ENCODE measurements at places on chromosomes 12 and 14.
A peak's percentile ranks its signal among the peaks of the same experiment; 100 is the strongest.

DNA sequence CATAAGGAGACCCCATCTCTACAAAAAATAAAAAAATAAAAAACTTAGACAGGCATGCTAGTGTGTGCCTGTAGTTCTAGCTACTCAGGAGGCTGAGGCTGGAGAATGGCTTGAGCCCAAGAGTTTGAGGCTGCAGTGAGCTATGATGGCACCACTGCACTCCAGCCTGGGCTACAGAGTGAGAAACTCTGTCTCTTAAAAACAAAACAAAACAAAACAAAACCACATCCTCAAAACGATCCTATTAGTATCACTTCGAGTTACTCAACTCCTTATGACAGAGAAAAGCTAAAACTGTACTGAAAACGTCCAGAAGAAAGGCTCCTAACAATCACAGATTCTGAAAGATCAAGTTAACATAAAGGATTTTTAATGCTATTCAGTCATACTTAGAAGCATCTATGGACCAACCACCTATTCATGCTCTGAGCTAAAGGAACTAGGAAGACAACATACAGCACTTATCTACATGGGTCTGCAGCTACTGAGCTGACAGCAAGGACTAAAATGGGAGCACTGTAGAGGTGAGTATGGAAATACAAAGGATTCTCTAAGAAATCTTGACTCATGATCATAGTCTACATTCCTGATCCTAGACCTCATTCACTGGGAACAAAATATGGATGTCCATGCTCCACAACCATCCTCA lies 75.3 kb upstream of the DUSP6 start:
- DNase-seq, result no peak

GRCh38 chr12:10082117-10082874 lies 16.5 kb downstream of the CLEC1A start:
- no peak for DNase-seq

GRCh38 chr12:98543701-98544100 lies 28.3 kb downstream of the TMPO start:
- no peak for DNase-seq

DNA sequence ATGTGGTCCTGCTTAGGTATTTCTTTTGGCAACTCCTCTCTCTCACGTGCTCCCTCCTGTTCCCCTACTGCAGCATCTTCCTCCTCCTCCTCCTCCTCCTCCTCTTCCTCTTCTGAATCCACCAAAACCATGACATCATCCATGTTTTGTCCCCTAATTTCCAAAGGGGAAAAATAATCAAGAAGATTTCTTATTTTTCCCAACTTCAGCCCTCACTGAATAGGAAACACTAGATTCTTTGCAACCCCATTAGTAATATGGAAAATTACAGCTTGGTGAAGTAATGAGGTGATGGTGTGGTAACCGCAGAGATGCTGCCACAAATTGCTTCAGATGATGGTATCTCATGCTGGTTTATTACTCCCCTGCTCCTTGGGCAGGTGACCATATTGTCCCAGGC lies 7.5 kb upstream of the WSB2 start:
- DNase-seq, result no peak

DNA sequence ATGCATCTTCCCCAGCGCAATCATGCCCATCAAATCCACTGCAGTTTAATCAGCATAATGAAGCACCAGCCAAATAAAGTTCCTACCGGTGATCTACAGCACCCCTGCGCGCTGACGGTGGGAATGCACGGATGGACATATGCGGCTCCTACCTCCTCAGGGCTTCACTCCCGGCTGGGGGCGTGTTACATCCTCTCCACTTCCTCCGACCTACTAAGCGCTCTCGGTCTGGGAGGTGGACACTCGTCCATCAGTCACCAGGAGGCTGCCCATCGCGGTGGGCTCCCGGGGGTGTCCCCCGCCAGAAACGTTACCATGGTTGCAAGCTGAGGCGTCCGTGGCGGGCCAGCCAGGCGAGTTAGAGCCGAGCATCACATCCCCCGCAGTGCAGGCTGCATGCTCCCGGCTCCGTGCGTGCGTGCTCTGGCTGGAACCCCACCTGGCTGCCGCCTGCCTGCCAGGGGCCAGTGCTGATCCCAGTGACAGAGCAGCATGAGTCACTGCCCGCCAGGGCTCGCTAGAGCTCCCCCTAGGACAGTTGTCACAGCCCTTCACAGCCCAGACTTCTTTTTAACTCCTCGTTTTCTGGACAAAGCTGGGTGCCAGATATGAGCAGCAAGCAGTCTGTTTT lies 73.0 kb downstream of the CIT start:
- DNase-seq, result no peak

DNA sequence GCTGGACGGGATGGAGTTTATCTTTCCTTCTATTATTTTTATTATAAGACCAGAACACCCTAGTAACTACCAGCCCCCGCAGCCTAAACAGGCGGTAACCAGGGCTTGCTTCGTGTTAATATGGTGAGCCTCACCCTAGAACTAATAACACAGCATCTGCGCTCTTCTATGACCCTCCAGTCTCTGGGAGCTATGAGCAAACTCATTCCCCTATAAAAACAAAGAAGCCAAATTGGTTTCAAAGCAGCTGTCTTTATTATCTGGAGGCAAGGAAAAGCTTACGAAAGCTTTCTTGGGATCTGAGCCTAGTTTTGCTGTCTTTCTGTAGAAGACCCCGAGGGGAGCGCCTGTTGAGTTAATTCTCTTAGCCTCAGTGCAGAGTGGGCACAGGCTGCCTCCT lies 85.0 kb downstream of the TBX5 start:
- no peak for DNase-seq

- no peak for DNase-seq
Observed at GRCh38 chr12:67425394-67425793, 156.2 kb downstream of the CAND1 start.

- DNase-seq, result no peak
Observed at GRCh38 chr14:55451398-55451797, 11.0 kb upstream of the TBPL2 start.

DNA sequence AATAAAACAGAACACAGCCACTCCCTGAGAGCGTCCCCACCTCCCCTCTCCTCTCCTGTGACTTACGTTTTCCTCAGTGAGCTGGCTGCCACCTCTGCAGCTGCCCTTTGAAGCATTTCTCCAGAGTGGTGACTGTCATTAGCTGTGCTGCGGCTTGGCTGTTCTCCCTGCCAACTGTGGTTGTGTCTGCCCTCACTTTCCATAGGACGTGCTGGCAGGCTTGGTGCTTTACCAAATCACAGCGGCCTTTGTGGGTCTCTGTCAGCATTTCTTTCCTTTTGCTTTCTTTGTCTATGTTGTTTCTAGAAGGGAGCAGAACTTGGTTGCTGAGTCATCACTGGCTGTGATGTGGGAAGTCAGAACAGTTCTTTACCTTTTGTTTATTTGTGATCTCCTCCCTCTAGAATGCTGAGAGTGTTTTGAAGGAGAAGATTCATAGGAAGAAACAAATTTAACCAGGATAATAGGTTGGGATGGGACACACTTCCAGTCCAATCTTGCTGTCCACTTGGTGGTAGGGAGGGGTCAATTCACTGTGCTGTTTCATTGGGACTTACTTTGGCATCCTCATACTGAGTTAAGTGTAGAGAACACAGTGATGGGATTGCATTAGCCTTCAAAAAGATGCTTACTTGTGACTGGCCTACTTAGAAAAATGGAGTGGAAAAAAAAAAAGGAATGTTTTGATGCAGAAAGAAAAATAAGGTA lies 88.2 kb downstream of the TMX1 start:
- DNase-seq, result peak; percentile 8

DNA sequence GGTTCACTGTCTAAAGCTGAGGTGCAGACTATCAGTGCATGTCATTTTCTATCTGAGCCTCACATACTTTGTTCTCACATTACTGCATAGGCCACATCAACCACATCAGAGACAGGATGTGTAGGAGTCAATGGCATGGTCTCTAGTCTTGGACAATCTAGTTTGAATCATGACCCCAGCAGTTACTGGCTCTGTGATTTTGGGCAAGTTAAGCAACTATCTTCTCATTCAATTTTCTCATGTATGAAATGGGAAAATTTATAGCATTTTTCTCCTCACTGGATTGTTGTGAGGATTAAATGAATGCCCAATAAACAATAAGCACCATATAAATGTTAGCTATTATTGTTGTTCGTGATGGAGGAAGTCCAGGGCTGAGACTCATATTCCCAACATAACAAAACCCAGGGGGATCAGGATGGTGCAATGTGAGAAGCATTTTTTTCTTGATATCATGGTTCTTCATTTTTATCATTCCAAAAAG lies 432.6 kb downstream of the LRIG3 start:
- no peak for DNase-seq

DNA sequence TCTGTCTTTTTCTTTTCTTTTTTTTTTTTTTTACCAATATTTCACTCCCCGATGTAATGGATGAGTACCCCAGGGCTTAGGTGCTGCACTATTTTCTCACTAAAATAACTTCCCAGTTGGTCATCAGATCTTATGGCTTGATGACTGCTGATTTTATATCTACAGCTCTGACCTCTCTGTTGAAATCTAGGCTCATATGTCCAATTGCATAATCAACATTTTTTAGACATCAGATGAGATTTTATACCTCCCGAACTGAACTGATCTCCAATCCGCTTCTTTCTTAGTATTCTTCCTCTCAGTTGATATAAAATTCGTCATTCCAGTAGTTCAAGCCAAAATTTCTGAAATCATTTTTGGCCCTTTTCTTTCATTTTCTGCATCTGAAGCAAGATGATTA lies 1236.5 kb downstream of the SLC16A7 start:
- no peak for DNase-seq

DNA sequence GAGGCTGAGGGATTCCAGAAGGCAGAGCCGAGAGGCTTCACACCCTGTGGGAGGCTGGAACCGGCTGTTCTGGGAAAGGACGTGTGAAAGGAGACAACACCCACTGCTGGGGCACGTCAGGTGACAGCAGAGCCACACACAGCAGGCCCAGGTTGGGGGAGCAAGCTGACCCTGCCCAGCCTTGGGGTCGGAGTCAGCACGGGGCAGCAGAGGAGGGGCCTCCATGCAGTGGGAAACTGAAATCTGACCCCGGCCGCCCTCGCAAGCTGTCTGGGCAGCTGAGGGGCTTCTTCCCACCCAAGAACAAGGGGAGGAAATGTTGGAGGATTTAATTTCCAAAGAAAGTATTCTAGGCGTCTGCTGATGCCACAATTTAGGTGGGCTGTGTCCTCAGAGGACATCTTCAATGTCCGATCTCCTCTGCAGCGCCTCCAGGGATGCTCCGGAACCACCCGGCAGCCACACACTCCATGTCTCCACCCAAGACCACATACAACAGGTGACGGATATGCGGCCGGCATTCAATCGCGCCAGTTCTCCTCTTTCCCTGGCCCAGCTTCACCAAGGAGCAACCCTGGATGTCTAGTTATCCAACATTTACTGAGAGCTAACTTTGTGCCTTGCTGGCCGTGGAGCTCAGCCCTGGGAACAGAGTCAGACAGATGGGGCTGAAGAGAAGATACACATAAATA lies 30.7 kb downstream of the SNRNP35 start:
- no peak for DNase-seq

- no peak for DNase-seq
Observed at GRCh38 chr12:78002878-78003277, 172.2 kb downstream of the NAV3 start.

DNA sequence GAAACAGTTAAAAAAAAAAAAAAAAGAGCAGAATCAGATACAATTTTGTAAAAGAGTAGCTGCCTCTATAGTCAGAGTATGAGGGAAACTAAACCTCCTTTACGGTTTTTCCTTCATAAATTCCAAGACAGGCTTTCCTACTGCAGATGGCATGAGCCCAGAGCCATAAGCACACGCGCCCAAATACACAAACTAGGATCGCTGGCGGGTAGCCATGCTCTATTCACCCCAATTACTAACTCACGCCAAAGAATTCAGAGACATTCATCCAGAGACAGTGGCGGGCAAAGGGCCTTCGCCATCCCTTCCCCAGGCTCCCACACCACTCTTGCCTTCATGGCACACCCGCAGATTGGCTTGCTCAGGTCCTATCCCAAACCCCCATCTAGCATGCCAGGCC lies 48.2 kb downstream of the MOK start:
- no peak for DNase-seq

- DNase-seq, result no peak
Observed at GRCh38 chr12:112782943-112783342, 8.6 kb upstream of the RPH3A start.

DNA sequence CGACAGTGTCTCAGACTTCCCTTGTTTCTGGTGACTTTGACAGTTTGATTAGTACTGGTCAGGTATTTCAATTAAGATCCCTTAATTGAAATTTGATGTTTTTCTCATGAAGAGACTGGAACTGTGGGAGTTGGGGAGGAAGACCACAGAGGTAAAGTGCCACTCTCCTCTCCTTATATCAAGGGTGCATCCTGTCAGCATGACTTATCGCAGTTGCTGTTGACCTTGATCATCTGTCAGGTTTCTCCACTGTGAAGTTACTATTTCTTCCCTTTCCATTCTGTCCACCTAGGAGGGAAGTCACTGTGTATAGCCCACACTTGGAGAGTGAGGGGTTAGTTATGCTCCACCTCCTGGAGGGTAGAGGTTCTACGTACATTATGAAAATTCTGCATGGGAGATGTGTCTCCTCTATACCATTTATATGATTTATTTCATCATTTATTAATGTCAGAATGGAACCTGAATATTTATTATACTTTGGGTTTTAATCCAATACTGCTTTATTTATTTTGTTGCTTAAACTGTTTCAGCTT lies 40.3 kb upstream of the SMOC1 start:
- DNase-seq, result no peak

DNA sequence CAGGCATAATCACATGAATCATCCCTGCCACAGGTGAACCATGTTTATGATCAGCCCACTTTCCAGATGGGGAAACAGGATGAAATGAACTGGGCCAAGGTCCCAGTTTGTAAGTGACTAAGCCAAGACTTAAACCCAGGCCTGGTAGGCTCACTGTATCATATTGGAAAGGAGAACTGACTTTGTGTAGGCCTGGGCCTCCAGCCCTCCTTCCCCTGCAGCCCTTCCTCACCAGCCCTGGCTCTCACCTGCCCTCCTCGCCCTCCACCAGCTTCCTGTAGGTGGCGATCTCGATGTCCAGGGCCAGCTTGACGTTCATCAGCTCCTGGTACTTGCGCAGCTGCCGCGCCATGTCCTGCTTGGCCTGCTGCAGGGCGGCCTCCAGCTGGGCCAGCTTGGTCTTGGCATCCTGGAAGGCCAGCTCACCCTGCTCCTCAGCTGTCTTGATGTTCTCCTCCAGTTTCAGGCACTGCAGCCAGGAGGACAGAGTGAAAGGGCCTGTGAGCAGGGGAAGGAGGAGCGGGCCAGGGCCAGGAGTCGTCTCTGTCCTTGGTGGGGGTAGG lies 19.8 kb downstream of the KRT80 start:
- no peak for DNase-seq

All from stimulated activated naive CD4-positive, alpha-beta T cell treated with Interleukin-2 at 50 U/mL for 16 hours (primary cell).